D341Med (cell line): ENCODE measurements at places on chromosomes 13 and 19.

DNA sequence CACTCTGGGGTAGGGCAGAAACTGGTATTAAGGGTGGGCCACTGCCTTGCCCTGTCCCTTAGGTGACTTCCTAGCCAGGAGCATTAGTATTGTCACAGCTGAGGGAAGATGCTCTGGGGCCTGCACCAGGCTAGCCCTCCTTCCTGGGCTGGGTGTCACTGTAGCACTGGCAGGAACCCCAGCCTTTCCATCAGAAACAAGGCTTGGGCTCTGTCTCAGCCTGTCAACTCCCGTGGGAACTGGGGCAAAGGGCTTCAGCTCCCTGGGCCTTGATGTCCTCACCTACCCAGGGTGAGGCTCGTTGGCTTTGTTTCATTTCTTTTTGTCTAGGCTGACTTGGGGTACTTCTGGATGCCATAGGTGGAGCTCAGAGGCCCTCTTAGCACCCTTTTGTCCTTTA, 18.0 kb downstream of the PAF1 start:
- DNase-seq = no peak

DNA sequence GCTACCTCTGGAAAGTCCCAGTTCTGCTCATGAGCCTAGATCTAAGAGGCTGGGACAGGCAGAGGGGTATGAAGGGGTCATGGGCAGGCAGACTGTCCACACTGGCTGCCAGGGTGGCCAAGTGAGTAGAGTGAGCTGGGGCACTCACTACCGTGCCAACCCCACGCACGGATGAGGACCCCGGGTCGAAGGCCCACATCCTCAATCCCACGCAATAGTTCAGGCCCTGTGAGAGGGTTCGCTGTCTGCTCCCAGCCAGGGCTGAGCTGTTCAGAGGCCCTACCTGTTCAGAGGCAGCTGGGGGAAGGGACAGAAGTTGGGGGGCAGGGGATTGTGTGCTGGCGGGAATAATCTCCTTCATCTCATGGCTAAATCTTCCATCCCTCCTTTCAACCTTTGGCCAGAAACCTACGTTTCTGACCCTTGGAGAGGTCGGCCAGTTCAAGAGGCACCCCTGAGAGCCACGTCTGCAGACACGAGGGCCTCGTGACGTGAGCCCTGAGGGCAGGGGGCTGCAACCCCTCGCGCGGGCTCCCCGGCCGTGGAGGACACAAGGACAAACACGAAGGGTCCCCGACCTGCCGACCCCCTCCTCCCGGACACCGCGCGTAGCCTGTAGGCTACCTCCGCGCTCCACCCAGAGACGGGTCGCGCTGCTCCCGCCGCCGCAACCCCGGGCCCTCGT, 1.0 kb upstream of the RPS5 start:
- DNase-seq = peak; percentile 37

GRCh38 chr13:36341718-36342117, 4.5 kb downstream of the SPART start:
- DNase-seq = no peak

GRCh38 chr19:35727053-35727955, 9.5 kb downstream of the KMT2B start:
- DNase-seq = no peak

DNA sequence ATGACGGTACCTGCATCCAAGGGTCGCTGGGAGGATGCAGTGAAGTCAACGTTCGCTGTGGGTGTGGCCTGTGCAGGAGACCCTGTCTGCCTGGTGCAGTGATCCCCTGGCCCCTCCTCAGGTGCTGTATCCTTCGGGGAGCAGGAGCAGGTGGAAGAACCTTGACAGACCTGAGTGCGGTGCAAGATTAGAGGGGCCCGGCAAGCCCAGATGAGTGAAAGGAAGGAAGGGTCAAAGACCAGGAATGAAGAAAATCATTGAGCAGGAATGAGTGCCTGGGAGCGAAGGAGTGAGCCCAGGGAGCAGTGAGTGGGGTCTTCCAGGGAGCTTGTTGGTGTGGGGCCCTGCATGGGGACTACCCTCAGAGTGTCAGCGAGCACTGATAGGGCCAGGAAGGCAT, 12.7 kb downstream of the B3GNT8 start:
- DNase-seq = no peak

- DNase-seq = peak; percentile 55
Measured at GRCh38 chr13:53782488-53782961, 753.9 kb downstream of the OLFM4 start.

GRCh38 chr13:26847281-26847680, 86.7 kb upstream of the GPR12 start:
- DNase-seq = no peak

GRCh38 chr19:5001615-5002014, 32.7 kb downstream of the KDM4B start:
- DNase-seq = peak; percentile 86

DNA sequence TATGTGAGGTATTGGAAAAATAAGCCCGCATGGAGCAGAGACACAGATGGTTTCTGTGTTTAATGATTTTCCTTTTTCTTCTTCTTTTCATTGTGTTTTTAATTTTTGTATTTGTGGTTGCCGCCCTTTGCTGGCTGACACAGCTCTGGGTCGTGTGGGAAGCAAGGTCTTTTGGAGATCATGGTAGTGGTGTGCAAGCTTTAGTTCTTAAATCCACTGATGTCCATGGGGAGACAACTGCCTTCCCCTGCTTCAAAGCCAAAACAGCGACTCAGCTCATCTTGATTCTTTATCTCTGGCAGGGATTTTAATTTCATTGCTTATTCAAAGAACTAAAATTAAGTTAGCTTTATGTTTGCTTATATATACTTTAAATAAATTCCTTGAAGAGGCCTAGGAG, 711.3 kb upstream of the SGCG start:
- DNase-seq = no peak

DNA sequence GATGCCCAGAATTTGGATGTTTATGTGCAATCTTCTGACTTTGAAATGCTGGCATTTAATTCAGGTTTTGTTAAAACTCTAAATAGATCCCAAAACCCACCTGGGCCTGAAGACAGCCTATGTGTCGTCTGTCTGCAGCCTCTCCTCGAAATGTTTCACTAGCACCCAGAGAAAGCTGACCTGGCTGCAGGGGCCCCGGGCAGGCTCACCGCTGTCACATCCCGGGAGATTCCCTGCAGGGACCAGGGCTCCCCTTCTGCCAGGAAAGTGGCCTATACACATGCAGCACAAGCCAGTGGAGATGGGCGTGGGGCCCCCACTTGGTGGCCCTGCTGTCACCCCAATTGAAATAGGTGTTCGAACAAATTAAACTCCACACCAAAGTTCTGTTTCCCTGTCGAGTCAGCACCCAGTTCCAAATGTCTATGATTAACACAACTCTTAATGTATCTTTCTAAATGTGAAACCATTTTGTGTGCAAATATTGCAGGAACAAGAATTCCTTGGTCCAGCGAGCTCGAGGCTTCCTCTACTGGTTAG, 145.8 kb upstream of the ZNF507 start:
- DNase-seq = no peak
